ENCODE measurements at places on chromosomes 4 and X.

GRCh38 chr4:167555338-167556022 is 321.2 kb upstream of the SPOCK3 start:
- DNase-seq, result no peak

DNA sequence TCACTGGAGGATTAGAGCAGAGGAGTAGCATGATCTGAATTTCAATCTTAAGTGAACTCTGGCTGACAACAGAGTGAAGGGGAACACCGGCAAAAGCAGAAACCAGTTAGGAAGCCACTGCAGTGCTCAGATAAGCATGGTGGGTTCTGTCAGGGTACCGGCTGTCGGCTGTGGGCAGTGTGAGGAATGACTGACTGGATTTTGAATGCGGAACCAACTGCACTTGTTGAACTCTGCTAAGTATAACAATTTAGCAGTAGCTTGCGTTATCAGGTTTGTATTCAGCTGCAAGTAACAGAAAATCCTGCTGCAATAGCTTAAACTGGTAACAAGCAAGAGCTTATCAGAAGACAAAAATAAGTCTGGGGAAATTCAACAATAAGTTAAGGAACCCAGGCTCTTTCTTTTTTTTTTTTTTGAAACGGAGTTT is 5.2 kb downstream of the HTT start:
- DNase-seq, result no peak

DNA sequence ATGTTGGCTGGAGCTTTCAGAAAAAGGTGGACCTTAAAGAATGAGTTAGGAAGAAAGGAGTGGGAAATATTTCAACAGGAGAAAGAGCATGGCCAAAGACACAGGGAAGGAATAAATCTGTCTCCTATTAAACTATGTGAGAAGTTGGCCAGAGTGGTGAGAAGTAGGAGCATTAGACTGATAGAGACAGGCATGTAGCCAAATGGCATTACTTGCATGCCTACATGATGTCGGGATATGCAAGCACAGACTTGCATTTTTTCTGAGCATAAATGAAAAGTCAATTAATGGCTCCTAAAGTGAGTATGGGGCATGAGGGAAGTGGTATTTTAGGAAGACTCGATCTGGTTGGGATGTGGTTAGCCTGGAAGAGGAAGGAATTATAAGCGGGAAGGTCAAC is 279.6 kb upstream of the PITX2 start:
- DNase-seq, result no peak

DNA sequence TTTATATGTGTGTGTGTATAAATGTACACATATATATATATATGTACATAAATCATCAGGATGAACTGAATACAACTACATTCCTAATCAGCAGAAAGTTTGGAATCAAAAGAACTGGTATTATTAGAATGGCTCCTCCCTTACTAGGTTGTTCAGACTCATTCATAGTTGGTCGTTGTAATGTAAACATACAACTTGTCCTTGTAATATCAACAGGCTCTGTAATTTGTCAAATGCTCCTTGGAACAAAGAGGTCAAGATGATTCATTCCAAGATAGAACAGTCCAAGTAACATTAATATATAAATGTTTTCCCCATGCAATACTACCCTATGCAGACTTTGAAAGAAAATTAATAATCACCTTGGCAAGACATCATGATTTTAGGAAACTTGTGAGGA is 351.4 kb upstream of the SMIM31 start:
- DNase-seq, result no peak

DNA sequence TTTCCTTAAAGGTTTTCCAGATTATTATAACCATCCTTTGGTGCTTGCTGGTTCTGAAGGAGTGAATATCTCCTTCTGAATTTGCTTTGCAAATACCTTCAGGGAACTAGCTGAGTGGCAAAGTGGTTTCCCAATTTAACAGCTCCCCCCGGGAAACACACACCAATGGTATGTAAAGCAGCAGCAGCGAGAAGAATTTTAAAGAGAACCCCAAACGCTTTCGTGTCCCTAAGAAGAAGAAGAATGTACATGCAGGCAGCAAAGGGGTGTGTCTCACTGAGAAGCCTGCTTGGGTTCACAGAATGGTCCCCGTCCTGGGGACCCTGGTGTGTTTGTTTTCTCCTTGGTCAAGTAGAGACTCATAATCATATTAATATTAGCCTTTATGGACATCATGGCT is 4.2 kb upstream of the AKAP17A start:
- DNase-seq, result no peak

DNA sequence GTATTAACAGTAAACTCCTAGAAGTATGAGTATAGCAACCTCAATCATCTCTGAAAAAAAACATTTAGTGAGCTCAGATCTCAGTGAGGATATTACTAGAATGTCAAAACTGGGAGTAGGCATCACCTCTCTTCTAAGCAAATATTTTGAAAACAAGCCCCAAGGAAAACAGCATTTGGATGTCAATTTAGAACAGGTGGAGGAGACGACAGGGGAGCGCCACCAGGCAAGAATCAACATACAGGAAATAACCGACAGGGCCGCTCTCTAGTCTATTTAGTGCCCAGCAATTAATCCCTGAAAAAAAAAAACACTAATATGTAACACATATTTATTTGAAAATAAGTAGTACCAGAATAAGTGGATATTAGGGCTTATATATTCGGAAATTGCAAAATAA is 940.3 kb upstream of the ADGRL3 start:
- no peak for DNase-seq

GRCh38 chrX:78957049-78957767 is 12.0 kb downstream of the P2RY10 start:
- DNase-seq, result no peak

- DNase-seq, result no peak
These were observed 21.0 kb downstream of the CEP44 start for GRCh38 chr4:174304664-174305063.

DNA sequence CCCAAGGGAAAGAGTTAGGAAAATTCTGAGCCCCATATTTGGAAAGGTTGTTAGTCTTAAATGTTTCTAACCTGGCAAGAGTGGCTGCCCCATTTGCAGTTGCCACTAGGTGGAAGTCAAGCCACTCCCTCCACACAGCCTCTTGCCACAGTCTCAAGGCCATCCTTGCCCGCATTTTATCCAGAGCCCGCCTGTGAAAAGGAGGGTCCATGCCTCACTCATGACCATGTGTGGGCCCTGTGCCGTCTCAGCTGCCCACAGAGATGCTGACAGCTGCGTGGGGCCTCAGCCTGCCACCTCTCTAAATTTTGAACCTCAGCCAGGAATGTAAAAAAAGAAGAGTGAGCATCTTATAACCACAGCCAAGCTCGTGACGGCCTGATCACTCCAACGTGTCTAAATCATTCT is 201.5 kb upstream of the FAM241A start:
- DNase-seq, result peak; percentile 31

- DNase-seq, result no peak
These were observed 2.0 kb downstream of the ATP6AP1 start for GRCh38 chrX:154430479-154430878.

DNA sequence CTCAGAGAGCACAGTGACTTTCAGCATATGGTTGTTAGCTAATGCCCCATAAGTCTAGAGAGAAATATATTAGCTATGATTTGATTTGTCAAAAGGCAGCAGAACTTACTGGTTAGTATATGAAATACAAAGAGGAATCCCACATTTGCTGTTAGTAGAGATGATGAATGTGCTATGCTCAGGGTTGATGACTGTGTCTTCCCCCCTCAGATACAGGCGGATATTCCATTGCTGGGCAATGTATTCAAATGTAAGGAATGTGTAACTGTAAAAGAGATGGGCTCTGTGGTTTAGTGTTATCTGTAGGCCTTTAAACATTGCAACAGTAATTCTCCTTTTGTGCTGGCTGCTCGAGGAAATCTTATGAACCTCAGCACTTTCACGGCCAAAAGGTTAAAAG is 528.9 kb upstream of the ARX start:
- DNase-seq, result no peak

DNA sequence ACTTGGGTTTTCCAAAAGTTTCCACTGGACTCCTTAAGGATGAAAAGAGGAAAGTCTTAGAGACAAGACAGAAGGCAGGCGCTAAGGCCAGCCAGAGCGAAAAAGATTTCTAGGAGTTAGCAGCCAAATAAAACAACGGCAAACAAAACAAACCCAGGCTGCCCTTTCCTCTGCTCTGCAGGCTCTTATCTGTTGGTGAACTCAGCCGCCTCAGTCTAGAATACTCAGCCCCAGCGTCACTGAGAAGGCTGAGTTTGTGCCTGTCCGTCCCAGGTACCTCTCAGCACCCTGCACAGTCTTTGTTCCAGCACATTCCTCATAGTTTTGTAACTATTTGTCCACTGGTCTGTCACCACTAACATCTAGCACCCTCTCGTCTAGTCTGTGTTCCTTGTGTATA is 75.6 kb upstream of the FAM9C start:
- DNase-seq, result no peak

- no peak for DNase-seq
These were observed 22.1 kb upstream of the MSX1 start for GRCh38 chr4:4837316-4837715.

DNA sequence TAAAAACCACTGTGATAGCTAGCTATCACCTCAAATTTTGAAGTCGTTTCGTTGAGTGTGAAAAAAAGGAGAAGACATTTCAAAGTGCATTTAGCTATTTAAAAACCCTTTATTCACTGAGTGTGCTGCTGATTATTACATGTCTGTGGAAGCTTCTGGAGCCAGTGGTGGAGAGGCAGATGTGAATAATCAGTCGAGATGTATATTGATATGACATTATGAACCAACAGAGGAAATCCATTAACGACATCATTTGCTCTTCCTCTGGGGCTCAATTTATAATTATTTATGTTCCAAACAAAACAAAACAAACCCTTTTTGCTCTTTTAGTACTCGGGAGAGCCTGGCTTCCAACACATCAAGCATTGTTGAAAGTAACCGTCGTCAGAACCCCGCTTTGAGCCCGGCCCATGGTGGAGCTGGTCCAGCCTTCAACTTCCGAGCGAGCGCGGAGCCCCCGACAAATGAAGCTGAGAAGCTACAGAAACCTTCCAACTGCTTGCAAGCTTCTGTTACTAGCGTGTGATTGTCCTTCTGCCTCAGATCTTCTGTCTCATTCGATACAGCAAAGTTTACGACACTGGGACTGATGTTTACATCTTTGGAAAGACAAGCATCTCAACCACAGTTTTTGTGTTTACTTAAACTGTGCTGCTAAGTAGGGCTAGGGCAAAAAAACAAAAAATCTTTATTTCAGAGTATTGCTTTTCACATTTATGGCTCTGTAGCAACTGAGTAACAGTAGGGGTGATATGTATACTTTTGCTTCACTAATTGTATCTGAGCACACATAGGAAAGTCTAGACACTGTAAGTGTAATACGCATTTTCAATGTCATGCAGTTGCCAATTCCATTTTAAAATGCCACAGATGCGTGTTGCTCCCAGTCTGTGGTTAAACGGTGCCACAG is 111.9 kb downstream of the STOX2 start:
- DNase-seq, result no peak

- DNase-seq, result no peak
These were observed 161.0 kb upstream of the EOLA2 start for GRCh38 chrX:150099316-150099715.

DNA sequence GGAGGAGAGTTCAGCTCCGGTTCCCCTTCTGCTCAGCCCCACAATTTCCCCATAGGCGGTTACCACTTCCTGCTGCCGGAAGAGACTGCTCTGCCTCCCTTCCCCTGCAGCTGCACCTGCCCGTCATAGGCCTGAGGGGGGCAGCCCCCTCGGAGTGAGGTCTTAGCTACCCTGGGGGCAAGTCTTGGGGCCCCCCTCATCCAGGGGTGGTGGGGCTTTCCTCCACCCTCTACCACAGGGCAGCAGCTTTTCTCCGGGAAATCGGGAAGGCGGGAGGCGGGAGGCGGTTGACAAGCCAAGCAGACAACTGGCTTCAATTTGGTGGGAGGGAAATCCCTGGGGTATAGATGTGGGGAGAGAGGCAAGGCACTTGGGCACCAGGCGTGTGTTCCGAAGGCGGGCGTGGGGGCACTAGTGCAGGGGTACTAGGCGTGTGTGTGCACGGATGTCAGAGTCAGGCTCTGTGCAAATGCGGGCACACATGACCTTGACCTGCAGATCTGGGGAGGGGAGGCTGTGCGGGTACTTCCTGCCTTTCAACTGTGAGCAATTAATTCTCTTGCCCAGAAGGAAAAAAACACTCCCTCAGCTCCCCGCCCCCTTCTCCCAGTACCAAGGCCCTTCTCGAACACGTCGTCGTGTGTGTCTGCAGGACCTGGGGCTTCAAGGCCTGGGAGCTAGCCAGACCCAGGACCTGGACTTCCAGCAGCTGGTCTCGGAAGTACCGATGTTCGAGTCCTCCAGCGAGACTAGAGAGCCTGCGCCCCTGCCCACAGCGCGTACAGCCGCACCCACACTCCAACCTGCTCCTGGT is 1.0 kb upstream of the ARHGAP4 start:
- no peak for DNase-seq

DNA sequence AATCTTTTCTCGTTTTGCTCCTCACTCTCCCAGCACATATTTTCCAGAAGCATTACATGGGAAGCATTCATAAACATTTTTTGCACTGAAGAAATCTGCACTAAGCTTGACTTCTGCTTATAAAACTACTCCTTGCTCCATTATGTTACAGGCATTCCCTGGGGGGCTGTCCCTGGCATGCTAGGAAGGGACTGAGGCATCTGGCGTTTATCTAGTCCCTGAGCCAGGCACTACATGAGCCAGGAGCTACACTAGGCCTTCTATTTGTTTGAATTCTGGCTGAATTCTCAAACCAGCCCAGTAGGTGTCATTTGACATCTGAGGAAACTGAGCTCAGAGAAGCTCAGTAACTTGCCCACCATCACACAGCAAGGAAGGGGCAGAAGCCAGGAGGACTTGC is 43.3 kb downstream of the NHSL2 start:
- no peak for DNase-seq

- DNase-seq, result no peak
These were observed 45.6 kb upstream of the USP46 start for GRCh38 chr4:52704661-52705060.

DNA sequence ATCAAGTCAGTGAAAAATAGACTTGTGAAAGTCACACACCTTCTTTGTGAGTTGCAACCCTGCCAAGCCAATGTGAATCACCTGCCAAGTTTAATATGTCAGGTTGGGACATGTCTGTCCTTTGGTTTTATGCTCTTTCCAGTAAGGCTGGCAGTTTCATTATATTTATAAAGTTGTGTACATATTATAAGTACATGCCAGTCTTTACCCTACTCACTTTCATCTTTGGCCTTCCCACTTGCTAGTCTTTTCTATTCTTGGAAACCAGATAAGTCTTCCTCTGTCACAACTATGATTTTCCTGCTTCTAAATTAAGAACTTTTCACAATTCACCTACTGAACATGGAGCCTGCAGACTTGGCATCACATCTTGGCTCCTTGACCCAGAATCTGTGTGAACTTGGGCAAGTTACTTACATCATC is 680.7 kb upstream of the BOD1L1 start:
- DNase-seq, result no peak

- DNase-seq, result no peak
These were observed 95.5 kb downstream of the SMIM20 start for GRCh38 chr4:26009502-26009901.

GRCh38 chr4:119643306-119644042 is 14.9 kb upstream of the PDE5A start:
- DNase-seq, result no peak
